ENCODE measurements at places on chromosomes 16 and 17.
A peak's percentile ranks its signal among the peaks of the same experiment; 100 is the strongest.

DNA sequence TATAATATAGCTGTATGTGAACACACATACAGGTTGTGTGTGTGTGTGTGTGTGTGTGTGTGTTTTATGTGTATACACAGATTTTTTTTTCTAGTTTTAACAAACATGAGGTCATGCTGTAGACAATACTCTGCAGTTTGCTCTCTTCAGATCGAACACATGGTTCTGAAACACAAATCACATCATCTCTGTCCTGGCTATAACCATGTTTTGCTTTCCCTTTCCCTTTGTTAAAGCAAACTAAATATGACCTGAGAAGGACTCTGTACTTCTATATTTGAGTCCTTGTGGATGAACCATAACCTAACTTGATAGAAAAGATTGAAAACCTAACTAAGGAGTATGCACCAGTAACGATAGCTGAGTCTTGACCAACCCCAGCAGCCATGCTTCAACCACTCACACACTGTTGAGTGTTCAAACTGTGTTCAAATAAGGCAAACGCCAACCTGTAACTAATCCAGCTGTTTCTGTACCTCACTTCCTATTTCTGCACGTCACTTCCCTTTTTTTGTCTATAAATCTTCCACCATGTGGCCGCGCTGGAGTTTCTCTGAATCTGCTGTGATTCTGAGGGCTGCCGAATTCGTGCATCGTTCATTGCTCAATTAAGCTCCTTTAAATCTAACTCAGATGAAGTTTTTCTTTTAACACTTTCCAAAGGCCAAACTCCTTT lies 303.8 kb downstream of the HS3ST3B1 start:
- no peak for DNase-seq

GRCh38 chr17:67800495-67800928 lies 24.8 kb upstream of the BPTF start:
- peak; percentile 55 for DNase-seq

DNA sequence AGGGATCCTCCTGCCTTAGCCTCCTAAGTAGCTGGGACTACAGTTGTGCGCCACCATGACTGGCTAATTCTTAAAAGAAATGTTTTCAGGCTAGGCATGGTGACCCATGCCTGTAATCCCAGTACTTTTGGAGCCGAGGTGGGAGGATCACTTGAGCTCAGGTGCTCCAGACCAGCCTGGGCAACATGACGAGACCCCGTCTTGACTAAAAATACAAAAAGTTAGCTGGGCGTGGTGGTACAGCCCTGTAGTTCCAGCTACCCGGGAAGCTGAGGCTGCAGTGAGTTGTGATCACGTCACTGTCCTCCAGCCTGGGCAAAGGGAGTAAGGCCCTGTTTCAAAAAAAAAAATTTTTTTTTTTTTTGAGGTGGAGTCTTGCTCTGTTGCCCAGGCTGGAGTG lies 173.1 kb downstream of the SEC14L1 start:
- DNase-seq, result no peak

GRCh38 chr17:19268611-19269010 lies 31.4 kb downstream of the EPN2 start:
- no peak for DNase-seq

GRCh38 chr17:39752241-39752881 lies 14.6 kb downstream of the GRB7 start:
- no peak for DNase-seq

- no peak for DNase-seq
Measured at GRCh38 chr16:4404967-4405696, 11.3 kb downstream of the CORO7 start.

DNA sequence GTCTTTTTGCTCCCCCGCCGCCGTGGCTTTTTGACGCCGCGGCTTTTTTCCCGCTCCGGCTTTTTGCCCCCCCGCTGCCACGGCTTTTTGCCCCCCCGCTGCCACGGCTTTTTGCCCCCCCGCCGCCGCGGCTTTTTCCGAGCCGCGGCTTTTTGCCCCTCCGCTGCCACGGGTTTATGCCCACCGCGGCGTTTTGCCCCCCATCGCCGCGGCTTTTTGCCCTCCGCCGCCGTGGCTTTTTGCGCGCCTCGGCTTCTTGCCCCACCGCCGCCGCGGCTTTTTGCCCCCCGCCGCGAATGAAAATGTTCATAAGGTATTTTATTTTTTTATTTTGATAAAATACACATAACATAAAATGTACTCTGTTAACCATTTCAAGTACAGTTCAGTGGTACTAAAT lies 527.2 kb upstream of the WSB1 start:
- DNase-seq, result no peak

GRCh38 chr17:28667870-28668269 lies 5.9 kb downstream of the SUPT6H start:
- no peak for DNase-seq

GRCh38 chr16:83433201-83433600 lies 374.6 kb upstream of the HSBP1 start:
- no peak for DNase-seq

- no peak for DNase-seq
Measured at GRCh38 chr16:72812672-72813071, 235.3 kb downstream of the ZFHX3 start.

- no peak for DNase-seq
Measured at GRCh38 chr16:21162661-21163151, 4.2 kb downstream of the LDAF1 start.

GRCh38 chr17:4249452-4250029 lies 14.2 kb downstream of the ANKFY1 start:
- no peak for DNase-seq

- no peak for DNase-seq
Measured at GRCh38 chr17:38539386-38539785, 66.4 kb downstream of the SRCIN1 start.
